Astrocyte of the hippocampus (primary cell): ENCODE measurements at places on chromosomes 3 and 15.

DNA sequence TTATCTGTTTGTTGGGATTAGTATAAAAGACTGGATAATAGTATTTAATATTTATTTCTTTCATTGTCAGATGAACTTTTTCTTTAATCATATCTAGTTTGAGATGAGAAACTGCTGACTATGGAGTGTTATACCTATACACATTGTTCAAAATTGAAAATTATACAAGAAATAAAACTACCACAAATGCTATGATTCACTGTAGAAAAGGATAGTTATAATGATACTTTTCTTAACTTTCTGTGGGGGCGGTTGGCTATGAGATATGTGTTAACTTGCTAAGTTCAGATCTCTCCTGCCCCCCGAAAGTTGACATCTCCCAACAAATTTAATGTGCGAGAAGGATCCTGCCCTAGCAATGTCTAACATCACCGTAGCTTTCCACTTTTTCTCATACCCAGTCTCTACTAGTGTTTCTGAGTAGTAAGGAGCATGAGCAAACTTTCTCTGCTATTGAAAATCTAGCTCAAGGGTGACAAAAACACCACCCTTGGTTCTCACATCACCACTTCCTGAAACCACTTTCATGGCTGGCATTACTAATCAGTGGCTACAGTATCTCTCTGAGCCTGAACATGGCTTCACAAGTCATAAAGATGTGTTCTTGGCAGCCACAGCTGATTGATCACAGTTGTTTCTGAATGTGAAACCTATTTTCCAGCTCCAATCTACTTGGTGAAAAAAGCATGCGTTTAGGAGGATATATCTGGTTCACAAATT, 15.8 kb upstream of the SAMMSON start:
- no peak for DNase-seq

DNA sequence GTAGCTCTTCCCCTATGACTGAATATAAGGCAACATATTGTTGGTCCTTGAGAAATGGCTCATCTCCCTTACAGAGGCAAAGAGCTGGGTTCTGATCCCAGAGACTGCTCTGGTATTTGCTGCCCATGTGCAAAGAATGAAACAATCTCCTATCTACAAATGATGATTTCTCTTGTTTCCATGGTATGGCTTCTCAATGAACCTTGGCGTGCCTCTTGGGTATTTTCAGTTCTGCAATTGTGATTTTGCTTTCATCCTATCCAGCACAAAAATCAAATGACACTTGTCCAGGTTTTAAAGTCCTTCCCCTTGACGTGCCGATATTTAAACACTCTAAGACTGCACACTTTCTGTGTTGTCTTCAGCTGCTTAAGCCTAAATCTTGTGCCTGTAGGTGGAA, 109.8 kb upstream of the NR2F2 start:
- DNase-seq: no peak

DNA sequence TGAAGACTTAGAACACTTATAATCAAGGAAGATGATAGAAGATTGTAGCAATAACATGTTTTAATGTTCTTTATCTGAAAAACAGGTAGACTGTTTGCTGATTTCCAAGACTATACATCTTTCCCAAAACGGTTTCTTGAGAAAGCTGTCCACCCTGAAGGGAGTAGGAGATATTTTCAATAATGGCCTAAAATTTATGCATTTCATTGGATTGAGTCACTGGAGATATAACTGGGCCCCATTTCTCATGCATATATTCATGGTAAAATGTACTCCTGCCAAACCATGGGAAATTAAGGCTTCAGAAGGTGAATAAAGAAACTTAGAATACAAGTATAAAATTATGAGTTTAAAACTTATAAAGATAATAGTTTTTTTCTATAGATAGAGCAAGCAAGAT, 143.9 kb downstream of the LSAMP start:
- peak; percentile 68 for DNase-seq

DNA sequence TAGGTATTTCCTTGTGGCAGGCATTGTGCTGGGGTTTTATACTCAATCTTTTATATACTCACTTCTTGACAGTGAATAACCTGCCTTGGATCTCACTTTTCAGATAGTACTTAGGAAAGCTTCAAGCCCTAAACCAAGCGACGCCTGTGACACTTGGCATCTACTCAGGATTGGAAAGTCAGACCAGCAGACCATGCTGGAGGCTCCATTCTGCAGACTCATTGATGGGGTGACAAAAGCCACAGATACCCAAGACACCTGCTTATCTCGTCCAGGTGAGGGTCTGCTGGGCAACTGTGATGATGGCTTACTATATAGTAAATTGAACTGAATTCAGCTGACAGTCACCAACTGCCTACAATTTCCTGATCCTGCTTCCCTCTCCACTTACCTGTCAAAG, 79.4 kb upstream of the MRPS22 start:
- no peak for DNase-seq

DNA sequence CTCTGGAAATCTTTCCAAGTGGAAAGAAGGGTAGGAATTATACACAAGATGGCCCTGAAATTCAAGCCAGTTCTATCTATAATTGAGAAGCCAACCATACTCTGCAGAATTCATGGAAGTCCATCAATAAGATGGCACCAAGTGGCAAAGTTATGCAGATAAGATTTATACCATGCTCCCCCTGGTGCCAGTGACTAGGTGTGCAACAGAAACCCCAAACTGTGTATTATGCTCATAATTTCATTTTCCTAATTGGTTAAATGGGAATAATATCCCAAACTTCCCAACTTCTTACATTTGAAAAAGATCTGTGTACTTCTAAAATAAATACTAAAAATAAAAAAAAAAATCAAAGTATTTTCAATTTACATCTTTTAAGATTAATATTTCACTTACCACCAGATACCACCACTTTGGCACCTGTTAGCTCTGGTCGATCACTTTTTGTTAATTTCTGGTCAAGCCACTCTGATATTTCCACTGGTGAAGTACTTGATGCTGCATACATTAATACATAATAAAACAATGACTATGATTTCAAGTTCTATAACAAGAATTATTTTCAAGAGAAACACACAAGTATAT, 25.9 kb downstream of the ETFA start:
- peak; percentile 14 for DNase-seq

DNA sequence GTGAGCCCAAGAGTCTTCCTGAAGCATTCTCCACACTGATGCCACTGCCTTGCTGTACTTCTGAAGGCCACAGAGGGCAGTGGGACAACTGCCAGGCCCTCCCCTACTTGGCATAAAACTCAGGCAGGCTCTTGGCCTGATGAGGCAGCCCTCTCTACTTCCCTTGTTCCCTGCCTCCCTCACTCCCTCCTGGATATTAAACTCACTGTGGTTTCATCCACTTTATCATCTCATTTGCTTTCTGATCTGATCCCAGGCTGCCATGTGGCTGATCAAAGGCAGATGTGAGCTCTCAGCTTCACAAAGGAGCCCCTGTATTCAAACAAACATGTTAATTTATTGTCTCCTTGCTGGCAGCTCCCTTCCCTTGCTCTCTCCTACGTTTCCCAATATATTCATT, 533.5 kb downstream of the IGSF11 start:
- DNase-seq: peak; percentile 66

- DNase-seq: no peak
These were observed 2.6 kb upstream of the RBM15B start for GRCh38 chr3:51388286-51389029.

DNA sequence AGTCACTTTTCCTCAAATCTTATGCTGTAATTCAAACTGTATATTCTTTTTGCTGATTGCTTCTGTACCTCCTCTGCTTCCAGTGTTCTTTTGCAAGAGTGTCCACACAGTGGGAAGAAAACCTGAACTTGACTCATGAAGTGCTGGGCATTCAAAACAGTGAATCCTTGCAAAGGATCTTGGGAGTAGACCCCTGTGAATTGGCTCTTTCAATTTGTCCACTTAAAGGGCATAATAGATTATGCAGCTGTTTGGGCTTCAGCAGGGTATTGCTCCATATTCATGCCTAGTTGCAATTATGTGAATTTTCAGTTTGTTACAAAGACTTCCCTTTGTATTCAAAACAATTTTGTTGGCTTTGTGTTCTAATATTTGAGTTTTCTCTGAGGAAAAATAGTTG, 11.4 kb downstream of the ZFAND6 start:
- DNase-seq: peak; percentile 32

GRCh38 chr15:81166636-81167305, 29.9 kb upstream of the IL16 start:
- no peak for DNase-seq

DNA sequence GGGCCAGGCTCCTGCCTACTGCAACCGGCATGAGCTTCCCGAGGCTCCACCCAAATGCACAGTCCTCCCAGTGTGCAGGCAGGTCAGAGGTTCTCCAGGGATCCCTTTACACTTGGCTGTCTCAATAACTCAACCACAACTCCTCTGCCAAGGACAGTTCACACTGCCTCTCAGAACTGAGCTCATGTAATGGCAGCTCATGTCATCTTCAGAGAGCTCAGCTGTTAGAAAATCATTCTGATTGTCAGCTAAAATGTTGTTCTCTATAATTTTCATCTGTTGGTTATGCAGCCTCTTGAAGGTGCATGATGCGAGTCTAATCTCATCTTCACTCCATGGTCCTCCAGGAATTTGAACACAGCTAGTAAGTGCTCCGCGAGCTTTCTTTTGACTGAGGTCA, 76.7 kb downstream of the SST start:
- DNase-seq: no peak

DNA sequence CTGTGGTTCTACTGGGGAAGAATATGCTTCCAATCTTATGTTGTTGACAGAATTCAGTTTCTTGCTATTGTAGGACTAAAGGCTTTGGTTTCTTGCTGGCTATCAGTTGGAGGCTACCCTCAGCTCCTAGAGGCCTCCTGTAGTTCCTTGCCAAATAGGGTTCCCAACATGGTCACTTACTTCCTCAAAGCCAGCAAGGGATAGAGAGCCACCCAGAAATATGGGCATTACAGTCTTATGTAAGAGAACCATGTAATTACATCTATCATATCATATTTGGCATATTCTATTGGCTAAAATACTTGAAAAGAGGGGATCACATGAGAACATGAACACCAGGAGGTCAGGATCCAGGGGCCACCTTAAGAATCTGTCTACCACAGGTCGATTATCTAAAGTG, 6.2 kb upstream of the COX17 start:
- no peak for DNase-seq

DNA sequence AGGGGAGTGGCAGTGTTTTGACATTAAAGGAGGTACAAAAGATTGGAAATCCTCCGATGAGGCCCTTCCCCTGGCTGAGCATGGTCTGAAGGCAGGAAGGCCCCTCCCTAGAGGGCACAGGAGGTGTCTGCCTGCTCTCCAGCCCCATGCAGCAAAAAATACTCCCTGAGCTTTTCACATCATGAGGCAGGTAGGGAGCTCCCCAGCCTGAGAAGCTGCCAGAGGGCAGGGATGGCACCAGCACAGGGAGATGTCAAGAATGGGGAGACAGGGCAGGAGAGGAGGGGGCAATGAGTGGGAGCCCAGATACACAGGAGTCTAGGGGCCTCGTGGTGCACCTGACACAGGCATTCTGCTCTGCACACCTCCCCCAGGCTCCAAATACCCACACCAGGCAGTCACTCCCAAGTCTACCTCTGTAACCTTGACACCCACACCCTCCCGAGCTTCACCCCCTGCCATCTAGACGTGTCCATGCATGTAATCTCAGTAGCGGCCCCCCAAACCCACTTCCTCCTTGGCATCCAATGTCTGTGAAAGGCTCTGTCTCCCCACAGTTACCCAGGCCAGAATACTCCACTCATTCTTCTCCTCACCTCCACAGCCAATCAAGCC, 22.9 kb downstream of the GRAMD2A start:
- no peak for DNase-seq

GRCh38 chr3:33717616-33717865, 513 bp downstream of the CLASP2 start:
- no peak for DNase-seq

GRCh38 chr3:178761024-178761423, 224.8 kb downstream of the KCNMB2 start:
- no peak for DNase-seq

GRCh38 chr3:58049143-58049785, 41.0 kb downstream of the FLNB start:
- peak; percentile 96 for DNase-seq

DNA sequence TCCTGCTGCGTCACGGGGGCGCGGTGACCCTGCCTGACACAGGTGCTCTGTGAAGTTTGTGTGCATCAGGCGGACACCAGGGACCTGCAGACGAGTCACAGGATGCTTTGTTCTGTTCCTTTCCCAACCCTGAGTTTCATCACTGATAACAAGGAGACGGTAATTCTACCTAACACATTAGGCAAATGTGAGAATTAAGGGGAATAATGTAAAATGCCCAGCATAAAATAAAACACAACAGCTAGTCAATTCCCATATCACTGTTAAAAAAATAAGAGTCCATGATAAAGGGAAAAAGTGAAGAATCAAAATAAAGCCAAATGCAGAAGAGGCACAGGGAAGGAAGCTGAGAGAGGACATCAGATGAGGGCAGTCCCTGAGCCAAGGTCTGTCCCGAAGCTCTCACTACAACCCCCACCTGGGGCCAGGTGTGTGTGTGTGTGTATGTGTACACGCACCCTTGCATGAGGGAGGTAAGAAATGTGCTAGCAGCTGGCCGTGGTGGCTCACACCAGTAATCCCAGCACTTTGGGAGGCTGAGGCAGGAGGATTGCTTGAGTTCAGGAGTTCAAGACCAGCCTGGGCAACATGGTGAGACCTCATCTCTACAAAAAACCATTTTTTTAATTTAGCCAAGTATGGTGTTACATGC, 27.5 kb downstream of the PLA2G4D start:
- DNase-seq: no peak

DNA sequence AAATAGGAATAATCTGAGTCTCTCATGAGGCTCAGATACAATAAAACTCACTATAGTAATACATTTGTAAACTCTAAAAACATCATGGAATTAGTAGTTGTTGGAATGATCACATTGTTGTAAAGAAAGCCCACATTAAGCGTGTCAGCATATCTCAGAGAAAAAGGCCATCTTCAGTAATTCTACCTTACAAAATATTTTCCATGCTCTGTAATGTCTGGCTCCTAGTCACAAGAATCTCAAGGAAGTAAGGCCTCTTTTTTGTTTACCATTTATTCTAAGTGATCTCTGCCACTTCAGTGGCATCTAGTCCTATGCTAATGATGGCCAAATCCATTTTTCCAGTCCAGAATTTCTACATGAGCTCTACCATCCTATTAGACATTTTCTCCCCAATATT, 240.2 kb upstream of the ZNF717 start:
- DNase-seq: no peak

GRCh38 chr3:157263027-157263426, 103.1 kb upstream of the CCNL1 start:
- peak; percentile 14 for DNase-seq
